ENCODE measurements at places on chromosomes 5 and 9.

GRCh38 chr5:180470361-180470760, 23.8 kb upstream of the CNOT6 start:
- H3K27ac ChIP-seq: no peak overlapping the region
- no peaks in the 10 kb centered on the region for H3K36me3 ChIP-seq
- no peak overlapping the region for H3K4me3 ChIP-seq
- no peak for DNase-seq

DNA sequence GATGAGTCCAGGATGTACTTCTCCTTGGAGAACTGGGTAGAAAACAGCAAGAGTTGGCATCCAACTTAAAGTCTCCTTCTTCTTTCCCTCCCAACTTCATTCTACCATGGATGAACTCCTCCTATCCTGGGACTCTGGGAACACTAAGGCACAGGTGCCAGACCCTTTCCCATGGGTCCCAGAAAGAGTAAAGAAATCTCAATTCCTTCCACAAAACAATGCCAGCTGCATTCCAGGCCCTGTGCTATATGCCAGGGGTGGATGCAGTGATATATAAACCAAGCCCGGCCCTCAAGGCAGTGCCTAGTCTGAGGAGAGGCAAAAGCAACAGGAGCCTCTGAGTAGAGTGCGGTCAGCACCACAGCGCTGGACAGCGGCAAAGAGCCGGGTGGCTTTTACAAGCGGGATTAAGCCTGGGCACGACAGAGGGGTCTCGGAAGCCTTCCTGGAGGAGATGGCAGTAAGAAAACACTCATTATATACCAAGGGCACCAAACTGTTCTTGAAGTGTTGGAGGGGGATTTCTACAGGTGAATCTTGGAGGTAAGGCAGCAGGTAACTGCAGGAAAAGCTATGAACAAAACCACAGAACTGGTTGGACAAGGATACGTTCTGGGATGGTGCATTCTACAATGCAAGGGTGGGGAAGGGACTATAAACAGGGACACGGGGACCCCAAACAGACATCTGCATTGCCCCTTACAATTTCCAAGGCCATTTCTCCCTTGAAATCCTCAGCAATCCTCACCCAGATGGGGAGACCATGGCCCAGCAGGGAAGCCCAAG, 16.4 kb upstream of the TOR2A start:
- peaks cover 10% of the 10 kb centered on the region for H3K27me3 ChIP-seq
- no peak overlapping the region for H3K27ac ChIP-seq
- H3K4me3 ChIP-seq: no peak overlapping the region
- H3K4me1 ChIP-seq: peaks cover 26% of the 10 kb centered on the region
- H3K36me3 ChIP-seq: peaks cover 9% of the 10 kb centered on the region

DNA sequence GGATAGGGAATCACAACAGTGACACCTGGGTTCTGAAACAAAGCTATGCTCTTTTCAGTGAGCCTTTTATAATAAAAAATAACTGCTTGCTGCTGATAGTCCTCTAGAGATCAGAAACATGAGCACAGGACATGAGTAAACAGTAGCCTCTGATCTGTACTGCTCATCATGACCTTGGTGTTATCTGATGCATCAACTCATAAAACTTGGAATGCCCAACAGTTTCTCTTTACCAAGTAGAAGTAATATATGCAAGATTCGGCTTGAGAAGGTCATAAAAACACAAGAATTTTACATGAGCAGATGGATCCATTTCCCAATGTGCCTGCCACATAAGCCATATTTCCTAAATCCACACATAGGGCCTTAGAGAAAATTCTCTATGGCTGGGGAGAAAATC, 318.3 kb upstream of the GRAMD2B start:
- no peaks in the 10 kb centered on the region for H3K27me3 ChIP-seq
- H3K36me3 ChIP-seq: no peaks in the 10 kb centered on the region
- H3K4me3 ChIP-seq: no peak overlapping the region
- no peak overlapping the region for H3K27ac ChIP-seq

GRCh38 chr9:84254972-84255371, 85.6 kb downstream of the SLC28A3 start:
- H3K27ac ChIP-seq: no peak overlapping the region
- DNase-seq: no peak
- H3K36me3 ChIP-seq: no peaks in the 10 kb centered on the region
- no peaks in the 10 kb centered on the region for H3K27me3 ChIP-seq

DNA sequence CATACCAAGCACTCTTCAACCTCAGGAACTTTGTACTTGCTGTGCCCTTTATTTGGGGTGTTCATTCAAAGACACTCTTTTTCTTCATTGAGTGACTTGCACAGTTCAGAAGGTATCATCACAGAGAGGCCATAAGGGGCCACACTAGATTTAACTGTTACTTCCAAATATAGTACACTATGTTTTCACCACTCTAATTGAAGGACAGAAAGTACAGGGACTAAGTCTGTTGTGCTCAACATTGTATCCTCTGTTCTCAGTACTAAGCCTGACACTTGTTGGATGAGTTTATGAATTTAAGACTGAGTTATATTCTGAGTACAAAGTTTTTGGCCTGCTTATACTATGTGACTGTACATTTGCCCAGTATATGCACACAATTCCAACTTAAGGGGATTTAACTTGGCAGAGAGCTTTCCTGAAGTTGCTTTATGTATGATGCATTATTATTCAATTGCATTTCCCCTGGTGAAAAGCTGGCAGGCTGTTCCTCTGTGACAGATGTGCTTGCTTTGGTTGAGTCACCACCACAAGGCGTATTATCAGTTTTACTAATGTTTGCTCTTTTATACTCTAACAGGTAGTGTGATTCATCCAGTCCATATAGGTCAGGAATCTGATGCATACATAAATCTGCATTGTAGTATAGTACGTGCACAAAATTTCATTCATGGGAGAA, 714.8 kb downstream of the TLR4 start:
- H3K36me3 ChIP-seq: no peaks in the 10 kb centered on the region
- no peak overlapping the region for H3K4me3 ChIP-seq
- no peak for DNase-seq

GRCh38 chr5:7501061-7501460, 105.1 kb downstream of the ADCY2 start:
- no peaks in the 10 kb centered on the region for H3K4me1 ChIP-seq
- no peak overlapping the region for H3K4me3 ChIP-seq
- DNase-seq: no peak
- no peaks in the 10 kb centered on the region for H3K27me3 ChIP-seq
- no peak overlapping the region for H3K27ac ChIP-seq

Measured in right atrium auricular region (tissue), 2 donors.